ENCODE measurements at places on chromosomes 13 and 19.

GRCh38 chr13:30163441-30163840 is 143.9 kb downstream of the KATNAL1 start:
- DNase-seq, result no peak

GRCh38 chr13:26568132-26568815 is 10.8 kb downstream of the WASF3 start:
- no peak for DNase-seq

DNA sequence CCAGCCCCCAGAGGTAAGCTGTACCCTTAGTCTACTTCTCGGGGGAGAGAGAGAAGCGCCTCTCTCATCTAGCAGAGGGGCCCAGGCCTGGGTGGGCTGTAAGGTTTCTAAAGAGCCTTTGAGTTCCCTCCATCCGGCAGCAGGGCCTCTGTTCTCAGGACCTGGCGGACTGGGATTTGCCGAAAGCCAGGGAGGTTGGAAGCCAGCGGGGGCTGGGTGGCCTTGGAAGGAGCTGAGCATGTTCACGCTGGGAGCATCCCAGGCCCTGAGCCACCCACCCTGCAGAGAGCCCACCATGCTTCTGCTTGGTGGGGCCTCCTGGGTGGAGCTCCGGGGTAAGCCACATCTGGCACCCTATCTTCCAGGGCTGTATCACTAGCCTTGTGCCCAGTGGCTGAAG is 7.8 kb downstream of the SLC7A10 start:
- no peak for DNase-seq

DNA sequence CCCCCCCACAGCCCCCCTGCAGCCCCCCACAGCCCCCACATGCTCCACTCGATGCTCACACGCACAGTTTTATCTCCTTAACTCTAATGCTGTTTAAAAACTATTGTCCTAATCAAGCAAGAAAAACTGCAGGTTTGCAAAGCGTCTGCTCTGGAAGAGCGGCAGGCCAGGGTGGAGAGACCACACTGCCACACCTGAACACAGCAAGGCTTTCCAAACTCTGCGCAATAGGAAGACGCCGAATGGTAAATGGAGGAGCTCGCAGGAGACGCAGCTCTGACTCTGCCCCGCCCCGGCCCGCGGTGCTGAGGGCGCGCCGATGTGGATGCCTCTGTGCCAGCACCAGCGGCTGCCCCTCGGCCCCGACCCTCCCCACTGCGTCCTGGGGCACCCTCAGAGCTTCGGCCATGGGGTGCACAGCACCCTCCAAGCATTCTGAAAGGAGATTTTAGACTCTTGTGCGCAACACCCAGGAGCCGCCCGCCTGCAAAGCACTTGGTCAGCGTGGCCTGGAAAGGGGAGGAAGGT is 32.4 kb downstream of the RASA3 start:
- DNase-seq, result no peak

DNA sequence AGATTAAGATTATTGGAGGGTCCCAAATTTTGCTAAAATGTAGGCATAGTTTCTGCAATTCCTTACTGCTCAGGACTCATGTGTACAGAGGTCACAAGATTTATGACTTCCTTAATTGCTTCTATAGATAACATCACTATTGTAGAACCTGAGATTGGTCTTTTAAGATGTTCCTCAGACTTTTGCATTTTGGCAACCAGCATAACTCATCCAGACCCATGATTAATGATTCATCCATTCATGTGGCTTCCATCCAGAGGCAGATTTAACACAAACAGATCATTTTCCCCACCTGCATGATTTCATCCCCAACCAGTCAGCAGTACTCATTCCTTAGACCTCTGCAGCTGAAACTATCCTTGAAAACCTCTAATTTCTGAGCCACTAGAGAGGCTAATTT is 34.5 kb upstream of the CEACAM8 start:
- no peak for DNase-seq

DNA sequence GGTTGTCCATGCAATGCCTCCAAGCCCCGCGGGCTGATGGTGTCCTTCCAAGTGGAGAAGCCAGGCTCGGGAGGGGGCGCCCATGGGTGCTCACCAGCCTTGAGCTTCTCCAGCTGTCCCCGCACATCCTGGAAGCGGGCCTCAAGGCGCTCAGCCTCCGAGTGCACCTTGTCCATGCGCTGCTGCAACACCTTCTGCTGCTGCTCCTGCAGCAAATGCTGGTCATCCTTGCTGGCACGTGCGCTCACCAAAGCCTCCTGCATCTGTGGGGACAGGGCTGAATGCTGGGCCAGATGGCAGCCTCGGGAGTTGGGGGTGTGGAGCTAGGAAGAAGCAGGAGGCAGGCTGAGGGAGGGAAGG is 22.8 kb upstream of the EMP3 start:
- DNase-seq, result no peak

DNA sequence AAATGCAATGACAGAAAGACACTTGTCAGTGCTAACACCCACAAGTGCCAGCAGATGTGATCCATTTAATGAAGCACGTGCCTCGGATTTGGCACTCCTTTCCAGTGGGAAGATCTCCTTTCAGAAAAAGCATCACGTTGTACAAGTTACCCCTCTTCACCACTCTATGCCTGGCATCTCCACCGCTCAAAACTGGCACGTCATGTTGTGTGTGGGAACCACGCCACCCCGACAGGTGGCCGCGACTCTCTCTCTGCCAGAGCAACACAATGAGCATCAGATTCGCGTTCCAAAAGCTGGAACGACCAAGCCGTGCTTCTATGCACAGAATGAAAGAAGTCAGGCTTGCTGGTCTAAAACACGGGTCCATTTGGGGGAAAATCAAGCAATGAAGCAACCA is 24.3 kb downstream of the TMTC4 start:
- DNase-seq, result no peak

DNA sequence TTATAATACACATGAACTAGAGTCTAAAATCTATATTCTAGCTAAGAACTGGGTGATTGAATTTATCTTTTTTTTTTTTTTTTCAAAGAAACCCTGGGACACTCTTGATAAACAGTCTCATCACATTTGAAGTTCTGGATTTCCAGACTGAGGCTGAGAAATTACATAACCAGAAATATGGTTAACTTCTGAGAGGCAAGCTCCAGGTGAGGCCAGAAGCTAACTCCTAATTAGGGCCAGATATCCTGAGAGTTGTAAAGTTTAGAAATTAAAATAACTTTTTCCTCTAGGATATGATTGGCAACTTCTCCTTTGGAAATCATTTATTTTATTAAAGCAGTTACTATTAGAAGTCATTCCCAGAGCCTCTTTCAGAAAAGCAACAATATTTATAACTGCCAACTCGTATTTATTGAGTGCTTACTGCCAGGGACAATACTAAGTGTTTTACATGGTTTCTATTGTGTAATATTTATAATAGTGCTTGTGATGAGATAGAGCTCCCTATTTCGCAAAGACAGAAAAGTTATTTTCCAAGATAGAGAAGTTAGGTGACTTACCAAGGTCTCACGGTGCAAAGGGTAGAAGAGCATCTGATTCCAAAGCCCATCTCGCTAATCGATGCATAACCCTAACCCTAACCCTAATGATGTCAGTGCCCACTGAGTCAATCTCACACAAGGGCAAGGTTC is 187.7 kb downstream of the DCT start:
- DNase-seq, result no peak

DNA sequence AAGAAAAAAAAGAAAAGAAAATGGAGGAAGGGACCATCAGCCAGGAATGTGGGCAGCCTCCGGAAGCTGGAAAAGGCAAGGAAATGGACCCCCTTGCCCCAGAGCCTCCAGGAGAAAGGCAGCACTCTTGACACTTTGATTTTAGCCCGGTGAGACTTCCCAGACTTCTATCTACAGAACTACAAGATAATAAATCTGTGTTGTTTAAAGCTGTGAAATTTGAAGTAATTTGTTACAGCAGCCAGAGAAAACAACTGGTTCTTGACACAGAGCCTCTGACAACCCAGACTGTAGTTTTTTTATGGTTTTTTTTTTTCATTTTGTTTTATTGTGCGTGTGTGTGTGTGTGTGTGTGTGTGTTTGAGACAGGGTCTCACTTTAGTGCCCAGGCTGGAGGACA is 7.6 kb downstream of the CTU1 start:
- no peak for DNase-seq

GRCh38 chr13:102768909-102769308 is 4.7 kb downstream of the TEX30 start:
- DNase-seq, result no peak

DNA sequence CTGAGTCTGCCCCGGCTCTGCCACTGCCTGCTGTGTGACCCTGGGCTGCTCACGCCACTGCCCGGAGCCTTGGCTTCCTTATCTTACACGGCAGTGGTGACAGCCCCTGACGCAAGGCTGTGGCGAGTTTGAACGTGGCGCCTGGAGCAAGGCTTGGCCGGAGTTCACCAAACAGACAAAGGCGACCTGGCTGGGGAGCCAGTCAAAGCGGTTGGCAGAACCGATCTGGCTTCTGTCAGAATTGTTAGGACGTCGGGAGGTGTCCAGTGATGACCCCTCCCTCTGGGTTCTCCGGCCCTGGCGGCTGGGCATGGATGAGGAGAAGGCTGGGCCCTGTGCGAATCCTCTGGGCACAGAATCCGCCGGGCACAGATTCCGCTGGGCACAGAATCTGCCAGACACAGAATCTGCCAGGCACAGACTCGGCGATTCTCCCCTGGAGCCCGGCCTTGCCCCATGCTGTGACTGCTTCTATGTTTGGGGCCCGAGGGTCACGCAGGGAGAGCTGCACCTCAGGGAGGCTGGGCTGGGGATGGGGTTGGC is 11.7 kb upstream of the TMEM255B start:
- DNase-seq, result no peak

DNA sequence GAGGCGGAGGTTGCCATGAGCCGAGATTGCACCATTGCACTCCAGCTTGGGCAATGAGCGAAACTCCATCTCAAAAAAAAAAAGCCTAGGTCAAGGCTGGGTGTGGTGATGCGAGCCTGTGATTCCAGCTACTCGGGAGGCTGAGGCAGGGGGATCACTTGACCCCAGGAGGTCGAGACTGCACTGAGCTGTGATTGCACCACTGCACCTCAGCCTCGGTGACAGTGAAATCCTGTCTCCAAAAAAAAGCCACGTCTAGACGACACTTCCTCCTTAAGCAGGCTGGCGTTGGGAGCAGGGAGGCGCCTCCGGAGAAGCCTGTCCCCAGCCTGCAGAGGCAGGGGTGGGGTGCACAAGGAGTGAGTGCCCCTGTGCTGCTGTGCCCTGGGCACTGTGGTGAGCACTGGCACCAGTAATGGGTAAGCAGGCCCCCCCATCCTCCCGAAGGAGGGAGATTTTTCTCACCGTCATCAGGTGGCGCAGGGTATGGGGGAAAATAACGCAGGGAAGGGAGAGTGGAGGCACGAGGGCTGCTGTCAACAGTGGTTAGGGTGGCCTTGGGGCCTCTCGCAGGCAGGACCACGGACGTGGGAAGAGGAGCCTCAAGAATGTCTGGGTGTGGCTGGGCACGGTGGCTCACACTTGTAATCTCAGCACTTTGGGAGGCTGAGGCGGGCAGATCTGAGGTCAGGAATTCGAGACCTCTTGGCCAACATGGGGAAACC is 706 bp downstream of the P2RY11 start:
- no peak for DNase-seq

- no peak for DNase-seq
Measured at GRCh38 chr19:30584090-30584489, 211.9 kb downstream of the ZNF536 start.

DNA sequence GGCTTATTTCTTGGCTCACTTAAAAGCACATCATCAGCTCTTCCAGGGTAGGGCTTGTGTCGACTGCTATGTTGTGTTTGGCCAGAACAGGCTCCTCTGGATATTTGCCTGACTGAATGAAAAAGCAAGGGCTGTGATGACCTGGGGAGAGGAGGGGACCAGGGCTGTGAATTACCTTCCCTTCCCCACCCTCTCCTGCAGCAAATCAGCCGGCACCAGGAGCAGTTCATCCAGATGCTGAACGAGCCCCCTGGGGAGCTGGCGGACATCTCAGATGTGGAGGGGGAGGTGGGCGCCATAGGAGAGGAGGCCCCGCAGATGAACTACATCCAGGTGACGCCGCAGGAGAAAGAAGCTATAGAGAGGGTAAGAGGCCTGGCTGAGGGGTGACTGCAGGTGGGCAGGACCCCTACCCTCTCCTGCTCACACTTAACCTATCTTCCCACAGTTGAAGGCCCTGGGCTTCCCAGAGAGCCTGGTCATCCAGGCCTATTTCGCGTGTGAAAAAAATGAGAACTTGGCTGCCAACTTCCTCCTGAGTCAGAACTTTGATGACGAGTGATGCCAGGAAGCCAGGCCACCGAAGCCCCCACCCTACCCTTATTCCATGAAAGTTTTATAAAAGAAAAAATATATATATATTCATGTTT is 4.4 kb downstream of the GADD45GIP1 start:
- no peak for DNase-seq

DNA sequence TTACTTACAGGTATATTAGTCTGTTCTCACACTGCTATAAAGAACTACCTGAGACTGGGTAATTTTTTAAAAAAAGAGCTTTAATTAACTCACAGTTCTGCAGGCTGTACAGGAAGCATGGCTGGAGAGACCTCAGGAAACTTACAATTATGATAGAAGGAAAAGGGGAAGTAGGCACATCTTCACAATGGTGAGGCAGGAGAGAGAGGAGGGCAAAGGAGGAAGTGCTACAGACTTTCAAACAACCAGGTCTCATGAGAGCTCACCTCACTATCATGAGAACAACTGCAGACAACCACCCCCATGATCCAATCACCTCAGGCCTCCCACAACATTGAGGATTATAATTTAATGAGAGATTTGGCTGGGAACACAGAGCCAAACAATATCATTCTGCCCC is 511.7 kb downstream of the SLITRK6 start:
- DNase-seq, result no peak

GRCh38 chr13:109154966-109155761 is 525.8 kb downstream of the MYO16 start:
- no peak for DNase-seq

- no peak for DNase-seq
Measured at GRCh38 chr19:31057476-31057875, 291.8 kb downstream of the TSHZ3 start.

GRCh38 chr13:22839603-22840530 is 340.9 kb upstream of the SGCG start:
- no peak for DNase-seq

- no peak for DNase-seq
Measured at GRCh38 chr13:44142540-44142867, 231.1 kb upstream of the SERP2 start.

GRCh38 chr19:45200568-45200967 is 22.0 kb downstream of the BLOC1S3 start:
- no peak for DNase-seq

- no peak for DNase-seq
Measured at GRCh38 chr19:47341734-47342133, 7.4 kb upstream of the DHX34 start.

Data from activated CD4-positive, CD25-positive, alpha-beta regulatory T cell treated with anti-CD3 and anti-CD28 coated beads, Interleukin-2, amount 50 U/mL, for 16 hours (primary cell).